ENCODE measurements at places on chromosomes 11 and 22. TPM values are rescaled to one million over a fixed set of nuclear protein-coding genes. Genes with fewer than 3 reads are reported as not detected.
A peak's percentile ranks its signal among the peaks of the same experiment; 100 is the strongest.

Gene OSM
- not detected for total RNA-seq

Gene SNX32
- total RNA-seq = 1.4 TPM

- no peak for DNase-seq
These were observed 214.1 kb downstream of the BUD13 start for GRCh38 chr11:116558504-116559211.

DNA sequence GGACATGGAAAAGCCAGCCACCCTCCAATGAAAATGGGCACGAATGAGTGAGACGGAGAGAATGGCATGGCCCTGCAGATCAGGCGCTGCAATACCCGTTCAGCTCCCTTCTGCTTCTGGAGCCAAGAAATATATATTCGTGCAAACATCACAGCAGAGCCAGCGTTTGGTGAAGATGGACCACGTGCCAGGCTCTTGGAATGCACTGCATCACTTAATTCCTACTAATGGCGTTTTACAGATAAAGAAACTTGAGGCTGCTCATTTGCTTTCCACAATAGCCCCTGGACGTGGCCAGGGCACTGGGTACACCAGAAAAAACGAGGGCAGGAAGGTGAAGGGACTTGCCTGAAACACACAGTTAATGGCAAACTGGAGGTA, 1.6 kb upstream of the FXYD2 start:
- peak; percentile 25 for DNase-seq

DNA sequence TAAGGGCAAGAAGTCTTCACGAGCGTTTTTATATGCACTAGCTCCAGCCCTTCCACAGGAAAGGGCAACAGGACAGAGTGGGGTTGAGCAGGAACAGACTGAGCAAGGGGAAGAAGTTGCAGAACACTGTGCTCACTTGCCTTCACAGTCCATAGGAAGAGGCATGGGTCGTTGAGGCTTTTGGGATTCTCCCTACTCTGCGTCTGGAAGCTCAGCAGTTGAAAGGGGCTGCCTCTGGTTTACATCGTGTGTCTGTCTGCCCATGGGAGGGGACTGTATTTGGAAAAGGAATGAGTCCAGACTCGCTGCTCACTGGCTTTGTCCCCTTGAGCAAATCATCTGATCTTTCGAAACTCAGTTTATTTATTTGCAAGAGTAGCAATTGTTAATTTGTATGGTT, 1.1 kb upstream of the PDGFD start:
- no peak for DNase-seq

GRCh38 chr22:47168900-47169800, 406.7 kb downstream of the TBC1D22A start:
- DNase-seq = peak; percentile 25

Gene C1QTNF5
- 32.0 TPM for total RNA-seq
